ENCODE measurements at places on chromosomes 11 and 22.

- DNase-seq = no peak
These were observed 131.6 kb downstream of the ETS1 start for GRCh38 chr11:128455766-128456165.

DNA sequence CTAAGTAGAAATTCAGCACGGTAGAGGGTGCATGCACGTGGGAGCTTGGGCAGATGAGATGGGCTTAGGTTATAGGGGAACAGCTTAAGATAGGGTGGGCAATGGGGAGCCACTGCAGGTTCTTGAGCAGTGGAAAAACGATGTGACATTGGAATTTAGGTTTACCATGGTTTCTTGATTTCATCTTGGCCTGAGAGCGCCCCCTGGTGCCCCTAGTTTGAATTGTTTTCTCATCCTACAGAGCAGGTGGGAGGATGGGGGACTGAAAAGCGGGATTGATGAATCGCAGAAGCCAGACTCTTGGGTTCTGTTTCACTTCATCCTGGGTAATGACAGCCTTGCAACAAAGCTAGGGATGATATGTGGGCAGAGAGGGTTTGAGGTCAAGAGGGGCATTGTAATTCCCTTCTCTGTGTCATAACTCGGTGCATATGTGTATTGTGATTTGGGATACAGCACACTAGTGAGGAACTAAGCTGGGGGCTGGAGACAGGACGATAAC, 6.7 kb upstream of the MCAM start:
- peak; percentile 70 for DNase-seq

GRCh38 chr11:27640954-27641353, 59.3 kb downstream of the BDNF start:
- no peak for DNase-seq

GRCh38 chr22:45425101-45425500, 11.6 kb downstream of the RIBC2 start:
- no peak for DNase-seq

GRCh38 chr11:86415026-86415425, 40.3 kb downstream of the CCDC81 start:
- no peak for DNase-seq

DNA sequence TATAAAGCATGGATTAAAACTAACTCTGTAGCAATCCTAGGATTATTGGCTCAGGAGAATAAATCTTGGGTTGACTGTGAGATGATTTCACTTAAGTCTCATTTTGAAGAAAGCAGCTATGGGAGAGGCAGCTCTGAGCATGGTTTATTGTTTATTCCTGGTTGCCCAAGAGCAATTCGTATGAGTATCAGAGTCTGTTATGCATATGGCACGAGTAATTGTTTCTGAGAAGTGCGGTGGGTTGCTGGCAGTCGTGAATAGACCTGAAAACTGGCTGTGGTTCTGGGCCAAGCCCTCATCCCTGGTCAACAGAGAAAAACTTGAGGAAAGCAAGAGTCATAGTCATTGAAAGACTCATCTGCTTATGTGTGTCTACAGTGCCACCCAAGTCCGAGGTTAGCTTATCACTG, 26.8 kb downstream of the DIXDC1 start:
- no peak for DNase-seq

- DNase-seq = no peak
These were observed 2.8 kb upstream of the MMP1 start for GRCh38 chr11:102800767-102801166.

DNA sequence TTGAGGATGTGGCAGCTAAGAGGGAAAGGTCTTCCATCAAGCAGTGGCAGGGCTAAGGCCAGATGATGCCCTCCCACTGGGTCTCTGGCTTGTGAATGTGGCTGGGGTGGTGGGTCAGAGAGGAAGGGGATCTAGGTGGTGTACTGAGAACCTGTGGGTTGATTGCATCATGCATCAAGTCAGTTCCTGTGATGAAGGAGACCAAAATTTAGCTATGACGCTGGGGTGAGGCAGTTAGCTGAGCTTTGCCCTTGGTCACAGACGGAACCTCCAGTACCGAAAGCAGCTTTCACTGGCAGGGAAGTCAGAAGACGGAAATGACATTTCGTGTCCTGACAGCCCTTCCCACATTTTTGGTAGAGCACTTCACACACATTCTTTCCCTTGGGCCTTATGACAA, 20.7 kb downstream of the ATG16L2 start:
- no peak for DNase-seq

DNA sequence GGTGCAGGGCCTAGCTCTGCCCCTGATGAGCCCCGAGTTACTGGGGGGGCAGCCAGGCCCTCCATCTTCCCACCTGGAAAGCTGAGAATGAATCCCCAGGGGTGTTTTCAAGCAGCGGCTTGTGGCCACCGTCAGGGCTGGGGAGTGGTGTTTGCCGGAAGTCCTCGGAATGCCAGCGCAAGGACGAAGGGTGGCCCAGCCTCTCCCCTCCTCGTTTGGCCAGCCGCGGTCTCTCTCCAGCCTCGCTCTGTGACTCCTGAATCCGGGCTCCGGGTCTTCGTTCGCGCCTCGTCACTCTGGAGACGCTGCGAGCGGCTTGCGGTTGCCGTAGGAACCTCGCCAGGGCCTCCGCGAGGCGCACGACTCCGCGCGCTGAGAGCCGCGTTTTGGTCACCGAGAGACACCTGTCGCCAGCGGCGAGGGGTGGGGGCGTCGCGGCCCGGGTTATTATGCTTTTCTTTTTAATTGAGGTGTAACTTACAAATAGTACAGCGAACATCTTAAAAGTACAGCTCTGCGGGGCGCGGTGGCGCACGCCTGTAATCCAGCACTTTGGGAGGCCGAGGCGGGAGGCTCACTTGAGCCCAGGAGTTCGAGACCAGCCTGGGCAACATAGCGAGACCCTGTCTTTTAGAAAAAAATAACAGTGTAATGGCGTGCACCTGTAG, 6.3 kb upstream of the KDELR3 start:
- DNase-seq = peak; percentile 30

- no peak for DNase-seq
These were observed 61.5 kb downstream of the SYN3 start for GRCh38 chr22:32996702-32997101.

DNA sequence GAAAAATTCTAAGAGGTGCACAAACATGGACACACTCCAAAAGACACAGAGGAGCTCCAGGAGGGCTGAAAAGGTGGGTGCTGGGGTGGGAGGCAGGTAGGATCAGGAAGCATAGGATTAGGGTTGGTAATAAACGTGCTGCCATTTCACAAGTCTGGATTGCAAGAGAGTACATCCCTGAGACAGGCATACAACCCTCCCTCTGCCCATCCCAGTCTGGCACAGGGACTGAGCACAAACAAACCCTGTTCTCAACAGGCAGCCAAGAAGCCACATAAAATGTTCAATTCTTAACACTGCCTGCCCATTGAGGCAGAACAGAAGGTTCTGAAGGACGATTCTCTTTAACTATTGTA, 18.5 kb downstream of the SLC35F2 start:
- DNase-seq = no peak

DNA sequence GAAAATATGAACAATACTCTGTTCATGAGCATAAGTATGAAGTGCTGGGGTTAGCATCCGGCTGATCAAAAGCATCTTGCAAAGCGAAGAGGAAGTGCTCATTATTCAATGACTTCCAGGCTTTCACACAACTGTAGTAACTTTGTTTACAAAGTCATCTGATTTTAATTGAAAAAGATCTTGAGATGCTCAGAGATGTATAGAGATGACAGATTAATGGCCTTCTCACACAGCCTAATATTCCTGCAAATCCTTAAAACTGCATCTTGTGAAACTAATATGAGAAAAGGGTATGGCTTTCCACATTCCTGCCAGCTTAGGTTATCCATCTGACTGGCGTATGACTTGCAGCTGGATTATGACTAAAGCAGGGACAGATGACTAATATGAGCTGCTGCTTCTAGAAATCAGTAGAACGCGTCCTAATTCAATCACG, 125.4 kb downstream of the CASP12 start:
- no peak for DNase-seq

DNA sequence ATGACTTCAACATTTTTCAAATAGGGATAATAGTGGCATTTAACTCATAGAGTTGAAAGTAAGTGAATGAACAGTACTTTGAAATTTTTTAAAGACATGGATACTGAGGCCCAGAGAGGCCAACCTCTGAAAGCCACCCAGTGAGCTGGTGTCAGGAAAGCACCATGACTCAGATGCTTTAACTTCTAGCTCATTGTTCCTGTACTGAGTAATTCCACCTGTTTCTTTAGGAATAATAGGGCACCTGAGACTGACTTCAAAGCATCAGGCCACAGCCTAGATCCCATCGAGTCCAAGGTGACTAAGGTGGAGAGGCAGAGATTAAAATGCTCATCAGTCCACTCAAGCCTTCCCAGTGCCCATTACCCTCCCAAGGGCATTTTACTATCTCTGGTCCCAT, 491.8 kb upstream of the TENM4 start:
- no peak for DNase-seq

GRCh38 chr22:43402128-43402527, 9.7 kb upstream of the MPPED1 start:
- DNase-seq = no peak

GRCh38 chr22:27113641-27114040, 456.3 kb downstream of the MIAT start:
- no peak for DNase-seq

DNA sequence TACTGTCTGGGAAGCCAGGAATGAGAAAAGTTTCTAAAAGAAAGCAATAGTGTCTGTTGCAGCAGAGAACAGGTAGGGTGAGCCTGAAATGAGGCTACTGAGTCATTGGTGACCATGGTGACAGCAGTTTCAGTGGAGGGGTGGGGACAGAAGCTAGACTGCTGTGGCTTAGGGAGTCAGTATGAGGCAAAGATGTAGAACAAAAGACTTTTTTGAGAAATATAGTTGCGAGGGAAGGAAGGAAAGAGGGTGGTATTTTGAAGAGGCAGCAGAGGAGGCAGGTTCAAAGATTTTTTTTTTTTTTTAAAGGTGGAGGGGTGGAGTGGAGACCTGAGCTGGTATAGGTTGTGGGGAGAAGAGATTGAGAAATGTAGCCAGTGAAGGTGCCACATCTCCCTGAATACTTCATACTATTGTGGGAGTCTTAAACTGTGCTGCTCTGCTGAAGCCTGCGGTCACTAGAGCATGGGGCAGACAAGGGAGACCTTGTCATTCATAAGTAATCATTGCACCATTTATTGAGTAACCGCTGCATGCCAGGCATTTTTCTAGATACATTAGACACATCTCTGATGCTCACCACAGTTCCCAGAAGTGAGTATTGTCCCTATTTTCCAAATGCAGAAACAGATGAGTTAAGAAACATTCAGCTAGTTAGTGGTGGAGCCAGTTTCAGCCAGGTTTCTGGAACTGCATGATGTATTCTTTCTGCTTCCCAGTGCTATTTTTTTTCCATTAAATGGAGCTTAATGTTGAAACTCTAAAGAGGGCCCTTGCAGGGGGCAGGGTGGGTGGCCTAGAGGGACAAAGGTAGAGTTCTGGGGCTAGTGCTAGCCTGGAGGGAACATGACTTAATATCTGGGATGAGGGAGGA, 49.9 kb downstream of the STIM1 start:
- no peak for DNase-seq

- no peak for DNase-seq
These were observed 17.6 kb upstream of the CALCB start for GRCh38 chr11:15055620-15056356.

DNA sequence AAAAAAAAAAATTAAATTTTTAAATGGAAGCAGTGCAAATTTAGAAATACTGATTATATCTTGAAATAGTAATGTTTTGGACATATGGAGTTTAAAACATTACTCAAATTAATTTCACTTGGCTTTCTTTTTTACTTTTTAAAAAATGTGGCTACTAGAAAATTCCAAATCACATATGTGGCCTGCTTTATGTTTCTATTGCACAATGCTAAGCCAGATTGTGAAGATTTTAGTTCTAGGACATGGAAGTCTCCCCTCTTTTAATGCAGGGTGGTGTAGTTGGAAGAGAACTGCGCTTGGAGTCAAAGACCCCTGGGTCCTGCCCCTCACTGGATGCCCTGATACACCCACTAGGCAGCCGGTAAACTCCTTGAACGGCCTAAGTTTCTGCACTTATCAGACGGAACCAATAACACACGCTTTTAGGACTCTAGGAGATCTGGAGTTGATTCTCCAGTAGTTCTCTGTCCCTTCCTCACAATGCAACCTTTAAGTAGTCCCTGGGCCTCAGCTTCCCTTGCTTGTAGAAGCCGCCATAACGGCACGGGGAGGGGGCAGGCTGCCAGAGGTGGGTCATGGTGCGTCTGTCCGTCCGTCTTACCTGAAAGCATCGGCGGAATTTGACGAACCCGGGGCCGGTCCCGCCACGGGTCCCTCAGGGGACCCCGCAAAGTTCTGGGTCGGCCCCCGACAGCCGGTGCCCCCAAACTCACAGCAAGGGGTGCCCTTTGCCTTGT, 505 bp downstream of the FAM227A start:
- DNase-seq = peak; percentile 25

GRCh38 chr11:46050003-46050461, 71.2 kb downstream of the PHF21A start:
- no peak for DNase-seq

DNA sequence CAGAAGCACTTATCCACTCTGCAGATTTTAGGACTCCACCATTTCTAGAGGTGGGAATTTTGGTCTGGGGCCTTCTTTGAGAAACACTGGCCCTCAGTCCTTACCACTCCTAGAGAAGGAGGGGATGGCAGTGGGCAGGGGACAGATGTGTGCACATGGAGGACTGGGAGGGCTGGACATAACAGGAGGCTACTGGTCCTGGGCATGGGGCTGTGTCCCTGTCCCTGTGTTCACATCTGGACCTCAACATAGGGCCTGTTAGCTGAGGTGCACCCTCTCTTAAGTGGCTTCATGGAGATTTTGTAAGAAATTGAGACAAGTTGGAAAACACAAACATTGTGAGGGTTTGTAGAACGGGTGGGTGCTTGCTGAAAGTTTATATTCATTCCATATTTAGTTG, 103.4 kb downstream of the ATXN10 start:
- DNase-seq = no peak

DNA sequence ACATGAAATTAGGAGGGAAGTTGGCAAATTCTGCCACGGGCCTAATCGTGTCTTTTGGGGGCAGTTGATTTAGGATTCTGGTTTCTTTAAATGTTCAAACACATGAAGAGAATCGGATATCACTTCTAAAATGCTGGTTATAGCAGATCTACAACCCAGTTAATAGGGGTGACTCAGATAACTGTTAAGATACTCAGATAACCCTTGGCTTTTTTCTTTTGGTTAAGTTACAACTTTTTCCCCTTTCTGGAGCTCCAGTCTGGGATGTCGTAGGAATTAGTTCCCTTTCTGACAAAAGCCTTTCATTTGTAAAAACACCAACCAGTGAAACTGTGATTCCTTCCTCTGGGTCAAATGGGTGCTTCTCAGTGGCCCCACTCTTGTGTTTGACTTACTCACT, 976 bp downstream of the DEPDC7 start:
- DNase-seq = peak; percentile 34

GRCh38 chr11:13368041-13368446, 90.5 kb downstream of the BMAL1 start:
- no peak for DNase-seq
